ENCODE measurements at places on chromosomes 7 and 10. TPM values are rescaled to one million over a fixed set of nuclear protein-coding genes. Genes with fewer than 3 reads are reported as not detected.

Gene SLC26A4
- total RNA-seq: 0.26 TPM

Gene EVX1
- total RNA-seq: not detected

Gene GFRA1
- total RNA-seq: 4.2 TPM

Gene PPP3CB
- 20.4 TPM for total RNA-seq

Gene HNRNPH3
- 27.7 TPM for total RNA-seq

Gene IFT22
- total RNA-seq: 31.0 TPM

Gene CH25H
- 1.0 TPM for total RNA-seq

Gene SPDYE2B
- not detected for total RNA-seq

Gene IGFBP3
- total RNA-seq: 100 TPM

Gene FBXO24
- 1.8 TPM for total RNA-seq

Gene CCDC172
- not detected for total RNA-seq

Gene COL17A1
- 3.6 TPM for total RNA-seq

Gene SLC26A3
- not detected for total RNA-seq

Gene SFXN2
- 2.1 TPM for total RNA-seq

Gene PDGFA
- total RNA-seq: 59.3 TPM

Data from body of pancreas (tissue), 4 donors.